Effector memory CD8-positive, alpha-beta T cell (primary cell): ENCODE measurements at places on chromosomes 11 and 22.

GRCh38 chr11:103031834-103032233, 60.1 kb downstream of the DCUN1D5 start:
- no peak for DNase-seq

DNA sequence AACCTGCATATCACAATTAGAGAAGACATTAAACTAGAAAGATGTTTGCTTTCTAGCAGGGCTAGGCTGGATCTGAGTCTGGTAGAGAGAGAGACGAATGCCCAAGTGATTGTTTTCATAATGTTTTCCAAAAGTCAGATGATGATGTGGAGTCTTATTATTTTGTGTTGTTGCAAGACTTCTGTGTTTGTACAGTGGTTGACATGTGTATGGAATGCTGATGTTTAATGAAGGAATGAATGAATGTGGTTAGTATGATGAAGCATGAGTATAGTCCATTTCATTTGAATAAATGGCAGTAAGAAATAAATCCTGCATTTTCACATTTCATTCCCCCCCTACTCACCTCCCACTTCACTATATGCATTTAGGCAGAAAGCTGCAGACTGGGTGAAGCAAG, 69.6 kb downstream of the PPP2R1B start:
- no peak for DNase-seq

- no peak for DNase-seq
These were observed 203.1 kb upstream of the MPPED2 start for GRCh38 chr11:30789270-30789669.

DNA sequence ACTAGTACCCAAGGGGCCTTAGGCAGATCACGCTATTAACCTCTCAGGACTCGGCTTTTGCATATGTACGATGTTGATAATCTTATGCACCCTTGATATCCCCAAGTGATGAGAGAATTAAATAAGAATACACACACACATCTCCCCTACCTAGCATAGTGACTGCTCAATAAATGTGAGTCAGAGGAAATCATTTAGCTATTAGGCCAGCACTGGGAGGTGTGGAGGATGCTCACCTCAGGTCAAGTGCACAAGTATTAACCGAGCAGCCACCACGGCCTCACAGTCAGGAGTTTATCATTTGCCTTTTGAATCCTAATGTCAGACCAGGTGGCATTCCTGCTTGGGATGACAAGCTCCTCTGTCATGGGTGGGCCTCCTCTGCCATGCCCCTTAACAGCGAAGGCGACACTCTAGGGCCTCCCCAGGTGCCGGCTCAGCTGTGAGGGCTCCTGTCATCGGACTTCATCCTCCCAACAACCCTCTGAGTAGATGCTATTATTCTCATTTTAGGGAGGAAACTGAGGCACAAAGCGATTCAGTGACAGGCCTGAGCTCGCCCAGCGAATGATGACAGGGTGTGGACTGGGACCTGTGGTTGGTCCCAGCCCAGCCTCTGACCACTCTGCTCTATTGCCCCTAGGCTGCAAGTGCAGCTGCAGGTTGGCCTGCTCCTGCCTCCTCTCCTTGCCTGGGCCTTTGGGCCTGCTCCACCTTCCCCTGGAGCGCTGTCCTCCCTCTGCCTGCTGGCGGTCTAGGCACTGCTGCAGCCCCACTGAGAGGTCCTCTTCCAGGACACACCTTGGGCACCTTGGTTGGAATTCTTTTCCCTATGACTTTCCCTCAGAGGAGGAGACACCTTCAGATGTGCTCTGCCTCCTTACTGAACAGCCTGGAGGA, 5.0 kb upstream of the SOX10 start:
- DNase-seq: no peak

GRCh38 chr11:128365044-128365443, 222.3 kb downstream of the ETS1 start:
- DNase-seq: no peak

DNA sequence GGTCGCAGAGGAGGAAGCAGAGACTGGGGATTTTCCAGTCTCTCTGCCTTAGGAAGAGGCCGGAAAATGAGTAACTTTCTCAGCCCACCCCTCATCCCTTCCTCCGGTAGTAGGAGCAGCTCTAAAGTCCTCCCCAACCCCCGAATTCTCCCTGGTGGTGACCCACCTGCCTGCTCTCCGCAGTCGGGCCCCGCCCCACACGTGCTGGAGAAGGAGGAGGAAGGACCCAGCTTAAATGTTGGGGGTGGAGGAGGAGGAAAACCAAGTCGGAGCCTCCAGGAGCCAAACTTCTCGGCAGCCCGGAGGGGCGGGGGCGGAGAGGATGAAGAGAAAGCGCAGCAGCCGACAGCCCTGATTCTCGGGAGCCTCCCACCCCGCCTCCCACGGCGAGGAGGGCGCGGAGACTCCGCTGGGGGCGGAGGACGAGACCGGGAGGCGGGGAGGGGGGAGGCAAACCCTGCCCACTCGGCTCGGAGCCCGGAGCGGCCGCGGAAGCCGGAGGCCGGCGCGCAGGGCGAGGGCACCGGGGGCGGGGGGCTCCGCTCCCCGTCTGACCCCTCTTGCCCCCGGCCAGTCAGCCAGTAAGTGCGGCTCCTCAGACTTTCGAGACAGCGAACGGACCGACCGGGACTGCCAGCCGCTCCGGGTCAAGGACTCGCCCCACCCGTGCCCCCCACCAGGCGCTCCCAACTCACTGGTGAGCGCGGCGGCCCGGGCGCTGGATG, at the start of gene TPBGL:
Gene TPBGL (plus strand): TSS at position 464 of the 725 bp plus-strand sequence. CDS start 276 bp downstream, outside the sequence.
- no peak for DNase-seq
